ENCODE measurements at places on chromosomes 3 and 15.

DNA sequence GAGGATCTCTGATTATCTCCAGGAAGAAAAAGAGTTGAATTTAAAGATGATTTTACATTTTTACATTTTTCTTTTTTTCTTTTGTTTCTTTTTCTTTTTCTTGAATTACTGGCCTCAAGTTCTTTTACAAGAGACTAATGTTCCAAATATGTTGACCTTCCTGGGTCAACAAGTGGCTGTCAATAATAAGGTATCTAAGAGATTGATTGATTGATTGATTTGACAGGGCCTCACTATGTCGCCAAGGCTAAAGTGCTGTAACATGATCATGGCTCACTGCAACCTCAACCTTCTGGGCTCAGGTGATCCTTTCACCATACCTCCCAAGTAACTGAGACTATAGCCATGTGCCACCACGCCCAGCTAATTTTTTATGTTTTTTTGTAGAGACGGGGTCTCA, 44.6 kb downstream of the KIF9 start:
- no peak for DNase-seq

DNA sequence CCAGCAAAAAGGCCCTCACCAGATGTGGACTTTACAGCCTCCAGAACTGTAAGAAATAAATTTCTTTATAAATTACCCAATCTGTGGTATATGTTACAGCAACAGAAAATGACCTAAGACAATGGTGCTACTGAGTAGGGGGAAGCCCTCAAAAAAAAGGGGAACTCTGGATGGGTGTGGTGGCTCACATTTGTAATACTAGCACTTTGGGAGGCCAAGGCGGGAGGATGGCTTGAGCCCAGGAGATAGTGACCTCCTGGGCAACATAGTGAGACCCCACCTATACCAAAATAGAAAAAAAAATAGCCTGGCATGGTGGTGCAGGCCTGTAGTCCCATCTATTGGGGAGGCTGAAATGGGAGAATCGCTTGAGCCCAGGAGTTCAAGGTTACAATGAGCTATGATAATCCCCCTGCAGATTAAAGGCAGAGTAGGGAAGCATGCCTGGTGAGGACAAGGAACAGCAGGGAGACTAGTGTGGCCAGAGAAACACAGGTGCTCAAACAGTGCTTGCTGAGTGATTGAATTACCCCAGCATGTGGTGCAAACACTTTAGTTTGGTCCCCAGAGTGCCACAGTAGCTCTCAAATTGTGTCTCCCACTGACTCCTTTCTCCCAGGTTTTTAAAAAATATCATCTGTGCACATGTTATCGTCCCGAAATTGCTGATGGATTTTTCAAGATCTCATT, 13.9 kb upstream of the USP3 start:
- DNase-seq, result no peak

- DNase-seq, result no peak
These were observed 11.1 kb upstream of the MB21D2 start for GRCh38 chr3:192928720-192929119.

DNA sequence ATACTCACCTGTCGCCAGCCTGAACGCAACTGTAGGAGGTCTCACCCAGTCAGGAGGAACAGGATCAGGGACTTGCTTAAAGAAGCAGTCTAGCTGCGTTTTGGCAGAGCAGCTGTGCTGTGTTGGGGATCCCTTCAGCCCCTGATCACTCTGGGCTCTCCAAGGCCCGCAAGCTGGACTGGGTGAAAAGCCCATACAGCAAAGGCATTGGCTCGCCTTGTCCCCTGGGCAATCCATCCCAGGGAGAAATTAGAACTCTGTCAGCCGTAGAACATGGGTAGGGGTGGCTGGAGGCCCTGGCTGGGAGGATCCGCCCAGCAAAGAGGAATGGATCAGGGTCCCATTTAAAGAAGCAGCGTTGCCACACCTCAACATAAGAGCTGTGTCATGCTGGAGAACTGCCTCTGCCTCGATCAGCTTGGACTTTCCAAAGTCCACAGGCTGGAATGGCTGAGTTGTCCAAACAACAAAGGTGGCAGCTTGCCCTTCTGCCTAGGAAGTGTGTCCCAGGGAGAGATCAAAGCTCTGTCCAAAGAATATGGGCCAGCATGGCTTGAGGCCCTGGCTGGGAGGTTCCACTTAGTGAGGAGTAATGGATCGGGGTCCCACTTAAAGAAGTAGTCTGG, 9.1 kb downstream of the OR5H2 start:
- DNase-seq, result no peak

DNA sequence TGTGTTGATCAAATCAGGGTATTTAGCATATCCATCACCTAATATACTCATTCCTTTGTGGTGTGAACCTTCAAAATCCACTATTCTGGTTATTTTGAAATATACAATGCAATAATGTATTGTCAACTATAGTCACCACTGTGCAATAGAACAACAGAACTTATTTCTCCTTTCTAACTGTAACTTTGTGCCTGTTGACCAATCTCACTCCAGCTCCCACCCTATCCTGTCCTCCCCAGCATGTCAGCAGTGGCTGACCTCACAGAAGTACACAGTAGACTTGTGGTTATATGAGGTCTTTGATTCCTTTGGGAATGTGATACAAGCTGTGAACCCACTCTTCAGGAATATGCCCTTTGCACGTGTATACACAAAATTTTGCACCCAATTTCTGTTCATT, 64.2 kb downstream of the ECT2 start:
- no peak for DNase-seq

GRCh38 chr15:60000824-60001609, 3.1 kb upstream of the FOXB1 start:
- no peak for DNase-seq

- no peak for DNase-seq
These were observed 40.5 kb downstream of the PTPRG start for GRCh38 chr3:61601831-61602230.

- peak; percentile 30 for DNase-seq
These were observed 68.4 kb downstream of the HES1 start for GRCh38 chr3:194204042-194204987.

DNA sequence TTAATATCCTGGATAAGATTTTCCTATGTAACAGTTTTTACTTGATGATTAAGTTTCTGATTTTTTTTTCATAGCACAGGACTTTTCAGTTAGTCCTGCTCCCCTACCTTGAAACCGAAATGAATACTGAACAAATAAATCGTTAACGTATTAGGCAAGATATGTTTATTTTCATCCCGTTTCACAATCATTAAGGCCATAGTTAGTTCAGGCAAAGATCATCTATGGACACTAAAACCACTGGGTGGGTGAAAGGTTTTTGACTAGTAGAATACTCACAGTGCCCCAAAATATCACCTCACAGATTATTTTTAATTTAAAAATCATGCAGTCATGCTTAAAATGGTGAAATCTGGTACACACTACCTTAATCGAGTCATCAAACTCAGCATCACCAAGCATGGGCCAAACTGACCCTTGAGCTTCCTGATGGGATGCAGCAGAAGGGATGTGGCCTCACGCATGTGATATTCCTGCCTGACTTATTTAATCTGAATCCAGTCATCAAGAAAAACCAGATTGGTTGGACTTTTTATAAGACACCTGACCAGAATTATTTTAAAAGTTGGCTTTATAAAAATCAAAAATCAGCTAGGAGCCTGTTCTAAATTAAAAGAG, 365.0 kb downstream of the LPP start:
- DNase-seq, result no peak

DNA sequence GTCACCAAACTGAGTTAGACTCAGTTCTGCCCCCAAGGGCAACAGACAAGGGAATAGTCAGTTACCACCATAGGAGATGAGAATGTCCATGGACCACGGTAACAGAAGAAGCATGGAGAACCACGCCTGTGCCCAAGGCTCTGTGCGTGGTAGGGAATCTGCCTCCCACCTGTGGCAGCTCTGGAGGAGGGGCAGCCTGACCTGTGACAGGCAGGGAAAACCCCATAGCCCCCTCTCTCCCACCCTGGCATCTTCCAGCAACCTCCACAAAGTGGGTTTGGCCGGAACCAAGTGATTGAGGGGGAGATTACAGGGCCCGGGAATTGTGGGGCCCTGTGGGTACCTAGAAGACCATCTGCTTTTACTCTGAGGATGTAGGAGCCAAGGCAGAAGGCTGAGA, 14.3 kb upstream of the LTF start:
- no peak for DNase-seq

DNA sequence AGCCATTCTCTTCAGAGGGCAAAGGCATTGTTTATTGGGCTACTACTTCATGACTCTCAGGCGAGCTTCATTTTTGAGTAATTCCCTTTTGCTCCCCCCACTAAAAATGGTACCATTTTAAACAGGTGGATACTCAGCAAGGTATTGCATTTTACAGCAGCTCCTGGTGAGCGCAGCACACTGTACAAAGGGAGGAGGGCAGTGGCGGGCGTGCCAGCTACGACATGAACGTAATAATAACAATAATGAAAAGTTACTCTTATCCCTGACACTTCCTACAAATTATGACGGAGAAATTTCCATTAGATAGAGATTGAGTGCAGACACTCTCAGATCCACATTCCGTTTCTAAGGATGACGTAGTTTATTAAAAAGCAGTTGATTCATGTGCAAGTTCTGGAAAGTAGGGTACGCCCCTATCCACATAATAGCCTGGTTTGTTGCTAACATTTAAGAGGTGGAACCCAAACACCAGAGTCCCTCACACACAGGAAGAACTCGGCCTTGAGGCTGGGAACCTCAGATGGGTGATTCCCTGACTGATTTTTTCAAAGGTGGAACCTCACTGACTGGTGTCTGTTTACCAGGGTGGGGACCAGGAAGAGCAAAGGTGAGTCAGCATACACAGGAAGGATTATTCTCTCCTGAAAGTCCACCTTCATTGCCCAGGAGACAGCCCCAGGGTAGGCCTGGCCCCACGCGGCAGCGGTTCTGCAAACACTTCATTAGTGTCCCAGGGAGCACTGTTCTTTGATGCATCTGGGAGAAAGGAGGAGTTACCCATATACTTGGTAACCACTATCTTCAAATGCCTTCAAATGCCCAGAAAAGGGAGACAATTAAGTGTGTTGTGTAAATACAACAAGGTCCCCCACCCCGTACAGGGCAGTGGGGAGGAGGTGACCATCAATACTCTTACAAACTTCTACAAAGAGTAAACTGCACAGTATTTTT, 69.9 kb downstream of the LDHAL6B start:
- no peak for DNase-seq

GRCh38 chr15:71612869-71613268, 197.5 kb upstream of the NR2E3 start:
- no peak for DNase-seq

DNA sequence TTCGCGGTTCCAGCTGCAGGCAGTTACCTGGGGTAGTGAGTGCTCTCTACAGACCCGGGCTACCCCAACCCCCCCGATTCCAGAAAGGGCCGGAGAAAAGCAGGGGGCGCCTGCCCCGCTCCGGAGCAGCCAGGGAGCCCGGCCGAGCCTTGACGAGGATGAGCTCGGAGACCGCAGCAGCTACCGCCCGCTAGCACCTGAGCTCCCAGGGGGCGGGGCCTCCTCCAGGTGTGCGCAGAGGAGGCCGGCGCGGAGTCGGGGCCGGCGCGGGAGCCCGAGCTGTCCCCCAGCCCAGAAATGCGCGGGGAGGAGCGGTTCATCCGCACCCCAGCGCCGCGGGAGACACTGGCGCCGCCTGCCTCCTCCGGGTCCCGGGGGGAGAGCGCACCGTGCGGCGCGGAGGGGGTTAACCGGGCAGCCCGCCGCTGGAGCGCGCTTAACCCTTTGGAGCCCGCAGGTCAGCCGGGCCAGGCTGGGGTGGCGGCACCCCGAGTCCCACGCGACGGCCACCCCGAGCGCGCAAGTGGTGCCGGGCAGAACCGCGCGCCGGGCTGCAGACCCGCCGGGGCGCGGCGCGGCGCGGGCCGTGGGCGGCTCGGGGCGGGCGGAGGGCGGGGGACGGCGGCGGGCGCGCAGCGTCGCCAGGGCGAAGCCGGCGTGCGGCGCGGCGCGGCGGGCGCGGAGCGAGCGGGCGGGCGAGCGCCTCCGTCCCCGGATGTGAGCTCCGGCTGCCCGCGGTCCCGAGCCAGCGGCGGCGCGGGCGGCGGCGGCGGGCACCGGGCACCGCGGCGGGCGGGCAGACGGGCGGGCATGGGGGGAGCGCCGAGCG, at the start of gene CACNA1D:
Gene CACNA1D (plus strand): TSS at position 649 of the 829 bp plus-strand sequence. CDS start 556 bp downstream, outside the sequence.
- peak; percentile 14 for DNase-seq

DNA sequence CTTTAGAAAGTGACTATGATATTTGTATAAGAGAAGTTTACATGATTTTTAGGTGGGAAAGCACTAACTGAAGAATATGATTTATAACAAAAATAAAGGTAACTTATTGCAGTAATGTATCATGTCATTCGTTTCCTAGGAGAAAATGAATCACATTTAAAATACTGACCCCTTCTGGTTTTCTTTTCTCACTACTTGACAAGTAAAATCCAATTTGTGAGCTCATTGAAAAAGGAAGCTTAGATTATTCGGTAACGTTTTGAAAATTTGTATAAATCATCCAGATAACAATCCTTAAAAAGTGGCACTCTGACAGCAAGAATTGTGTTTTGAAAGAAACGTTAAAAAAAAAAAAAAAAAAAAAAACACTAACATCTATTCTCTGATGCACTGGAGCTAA, 39.0 kb downstream of the NSUN3 start:
- DNase-seq, result no peak

DNA sequence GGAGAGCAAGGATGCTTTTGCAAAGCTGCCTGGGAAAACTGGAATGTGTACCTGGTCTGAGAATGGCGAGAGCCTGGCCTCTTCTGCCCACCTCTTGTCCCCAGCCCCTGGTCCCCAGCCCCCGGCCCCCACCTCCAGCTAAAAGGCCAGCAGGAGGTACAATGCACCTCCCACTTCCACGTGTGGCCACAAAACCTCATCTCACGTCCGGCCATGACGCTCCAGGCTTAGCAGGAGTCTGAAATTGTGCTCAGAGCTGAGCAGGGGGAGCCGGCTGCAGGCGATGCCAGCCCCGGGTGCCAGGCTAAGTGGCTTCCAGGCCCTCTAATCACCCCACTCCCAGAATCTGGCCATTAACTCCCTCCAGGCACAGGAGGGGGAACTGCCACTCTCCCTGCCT, 83.1 kb upstream of the PRR20G start:
- no peak for DNase-seq

DNA sequence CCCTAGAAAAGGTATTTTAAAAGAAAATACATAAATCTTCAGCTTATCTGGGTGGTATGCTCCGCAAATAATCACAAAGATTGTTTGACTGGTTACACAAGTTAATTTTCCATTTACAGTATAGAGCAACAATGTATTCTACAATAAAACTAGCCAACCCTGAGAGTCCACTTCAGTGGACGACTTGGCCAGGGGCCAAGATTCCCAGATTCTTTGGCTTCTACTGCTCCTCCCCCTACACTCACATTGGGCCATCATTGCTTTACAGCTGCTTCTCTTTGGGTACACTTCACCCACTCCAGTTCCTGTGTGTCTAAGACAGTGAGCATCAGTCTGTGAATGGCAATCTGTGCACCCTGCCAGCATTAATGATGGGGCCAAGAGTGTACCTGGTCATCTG, 17.2 kb upstream of the PRICKLE2 start:
- no peak for DNase-seq

- DNase-seq, result no peak
These were observed 109.2 kb upstream of the FHIT start for GRCh38 chr3:61360297-61360965.

- DNase-seq, result no peak
These were observed 131.6 kb upstream of the CMC1 start for GRCh38 chr3:28109829-28110228.
